Fibroblast of skin of left quadriceps (primary cell): ENCODE measurements at places on chromosomes 16 and 17.

GRCh38 chr16:29729116-29729521 is 16.7 kb downstream of the C16orf54 start:
- DNase-seq = peak; percentile 28

DNA sequence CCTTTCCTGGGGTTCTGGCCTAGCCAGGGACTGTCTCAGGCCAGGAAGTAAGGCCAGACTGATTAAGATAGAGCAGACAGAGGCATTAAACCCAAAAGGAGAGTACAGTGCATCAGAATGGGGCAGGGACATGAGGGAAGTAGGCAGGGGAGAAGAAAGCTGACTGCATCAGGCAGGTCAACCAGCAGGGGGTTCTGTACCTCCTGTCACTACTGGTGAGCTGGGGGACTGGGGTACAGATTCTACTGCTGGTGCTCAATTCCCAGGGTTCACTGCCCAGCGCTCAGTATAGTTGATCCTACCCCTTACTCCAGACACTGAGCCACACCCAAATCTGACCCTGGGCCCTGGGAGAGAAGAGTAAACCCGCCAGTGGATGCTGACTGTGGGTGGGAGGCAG is 12.9 kb upstream of the MTMR4 start:
- DNase-seq = no peak

GRCh38 chr16:20214401-20214800 is 112.9 kb downstream of the GP2 start:
- no peak for DNase-seq

DNA sequence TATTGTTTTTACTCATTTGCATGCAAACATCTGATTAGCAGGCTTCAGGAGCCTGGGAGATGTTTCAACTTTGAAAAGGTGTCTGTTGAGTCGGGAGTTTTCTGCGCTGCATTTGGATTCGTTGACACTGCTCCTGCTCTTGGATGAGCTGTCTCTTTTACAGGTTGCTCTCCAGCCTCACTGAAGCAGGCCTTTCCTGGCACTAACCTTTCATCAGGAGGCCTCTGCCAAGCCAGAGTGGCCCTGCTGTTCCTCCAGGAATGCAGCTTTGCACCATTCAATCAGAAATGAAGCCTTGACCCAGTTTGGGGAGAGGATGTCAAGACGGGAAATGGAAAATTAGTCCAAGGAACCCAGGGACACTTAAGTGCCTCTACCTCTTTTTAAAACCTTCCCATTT is 330 bp upstream of the KRTAP29-1 start:
- DNase-seq = no peak

DNA sequence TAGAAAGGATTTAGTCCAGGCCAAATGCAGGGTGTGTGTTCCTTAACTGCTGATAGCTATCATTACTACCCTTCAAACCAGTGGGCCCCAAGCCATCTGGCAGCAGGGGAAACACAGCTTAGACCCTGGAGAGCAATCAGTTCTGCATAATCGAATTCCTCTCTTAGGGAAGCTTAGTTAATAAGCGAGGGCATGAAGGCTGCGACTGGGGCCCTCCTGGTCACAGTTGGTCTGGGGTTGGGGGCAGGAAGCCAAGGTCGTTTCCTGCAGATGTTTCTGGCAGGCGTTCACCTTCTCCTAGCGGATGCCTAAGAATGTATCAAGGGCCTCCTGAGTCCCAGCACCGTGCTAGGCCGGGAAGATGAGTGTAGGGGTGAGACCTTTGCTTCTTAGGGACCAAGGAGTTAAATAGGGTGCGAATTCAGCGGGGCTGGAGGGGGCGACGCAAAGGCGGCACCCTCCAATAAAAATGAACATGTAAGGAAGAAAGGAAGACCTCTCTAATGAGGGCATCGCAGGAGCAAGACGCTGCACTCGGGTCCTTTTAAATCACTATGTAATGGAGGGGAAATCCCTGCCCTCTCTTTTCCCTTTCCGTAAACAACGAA is 16.5 kb upstream of the EEF2K start:
- no peak for DNase-seq

DNA sequence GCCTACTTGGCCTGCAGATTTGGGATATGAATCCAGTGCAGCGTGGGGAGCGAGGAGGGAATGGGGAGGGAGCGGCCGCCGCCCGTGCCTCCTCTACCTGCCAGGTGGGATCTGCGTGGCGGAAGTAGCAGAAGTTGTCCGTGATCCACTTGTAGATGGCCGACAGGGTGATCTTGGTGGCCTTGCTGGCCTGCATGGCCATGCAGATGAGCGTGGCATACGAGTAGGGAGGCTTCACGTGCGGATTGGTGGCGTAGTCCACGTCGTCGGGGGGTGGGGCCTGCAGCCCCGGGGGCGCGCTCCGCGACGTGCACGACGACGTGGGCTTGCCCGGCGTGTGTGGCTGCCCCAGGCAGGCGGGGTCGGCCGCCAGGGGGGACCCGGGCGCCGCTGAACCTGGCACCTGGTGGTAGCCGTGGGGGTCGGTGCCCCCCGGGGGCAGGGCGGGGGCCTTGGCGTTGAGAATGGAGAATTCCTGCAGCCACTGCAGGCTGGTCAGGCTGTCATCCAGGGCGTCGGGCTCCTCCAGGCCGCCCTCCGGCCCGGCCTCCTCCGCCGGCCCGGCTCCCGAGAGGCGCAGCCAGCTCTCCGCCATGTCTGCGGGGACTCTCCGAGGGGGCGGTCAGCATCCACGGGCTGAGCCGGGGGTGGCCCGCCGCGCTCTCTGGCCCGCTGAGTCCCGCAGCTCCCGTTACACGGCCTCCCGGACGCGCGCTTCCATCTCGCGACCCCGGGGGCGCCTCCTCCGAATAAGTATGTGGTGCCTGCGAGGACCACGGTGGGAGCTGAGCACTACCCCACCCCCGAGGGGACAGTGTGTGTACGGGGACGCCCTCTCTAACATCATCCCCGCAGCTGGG is 1.0 kb downstream of the FOXJ1 start:
- DNase-seq = no peak

GRCh38 chr17:69088643-69089200 is 28.0 kb upstream of the ABCA9 start:
- DNase-seq = no peak

DNA sequence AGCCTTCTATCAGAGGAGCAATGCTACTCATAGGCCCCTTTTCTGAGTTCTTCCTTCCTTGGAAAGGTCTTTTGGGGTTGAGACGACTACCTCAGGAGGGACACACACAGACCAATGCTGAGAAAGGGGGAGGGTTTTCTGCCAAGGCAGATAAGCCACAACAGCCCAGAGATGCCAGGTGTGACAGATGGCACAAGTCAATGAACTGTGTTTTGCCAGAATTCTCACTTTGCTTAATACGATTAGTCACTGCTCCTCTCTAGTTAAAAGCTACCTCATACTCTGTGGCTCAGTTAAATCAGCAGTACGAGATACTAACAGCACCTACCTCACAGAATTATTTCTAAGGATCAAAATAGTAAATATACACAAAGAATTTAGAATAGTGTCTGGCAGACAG is 8.0 kb downstream of the BRD7 start:
- DNase-seq = no peak

DNA sequence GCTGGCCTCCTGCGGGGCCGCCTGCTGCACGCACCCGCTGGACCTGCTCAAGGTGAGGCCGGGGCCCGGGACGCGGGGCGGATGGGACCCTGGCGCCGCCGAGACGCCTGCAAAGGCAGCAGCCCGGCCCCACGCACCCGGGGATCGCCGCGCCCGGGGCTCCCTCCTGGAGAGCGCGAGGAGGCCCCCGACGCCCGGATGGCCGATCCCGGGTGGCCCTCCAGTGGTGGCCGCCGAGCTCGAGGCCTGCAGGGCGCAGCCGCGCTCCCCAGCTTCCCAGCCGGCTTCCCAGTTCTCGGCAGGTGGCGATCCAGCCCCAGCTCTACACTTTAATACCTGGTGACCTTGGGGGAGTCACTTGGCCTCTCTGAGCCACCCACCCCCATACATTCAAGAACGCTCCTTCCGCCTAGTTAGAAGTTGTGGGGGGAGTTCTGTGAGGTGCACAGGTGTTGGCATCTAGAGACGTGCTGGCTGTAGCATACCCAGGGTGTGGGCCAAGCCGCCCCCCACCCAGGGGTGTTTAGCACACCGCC is 452 bp downstream of the SLC25A10 start:
- no peak for DNase-seq

GRCh38 chr17:19874256-19874655 is 6.5 kb upstream of the ULK2 start:
- no peak for DNase-seq

- DNase-seq = no peak
These were observed 8.2 kb downstream of the CENPX start for GRCh38 chr17:82014432-82014831.

- DNase-seq = no peak
These were observed 18.2 kb upstream of the ERN1 start for GRCh38 chr17:64148017-64148631.

DNA sequence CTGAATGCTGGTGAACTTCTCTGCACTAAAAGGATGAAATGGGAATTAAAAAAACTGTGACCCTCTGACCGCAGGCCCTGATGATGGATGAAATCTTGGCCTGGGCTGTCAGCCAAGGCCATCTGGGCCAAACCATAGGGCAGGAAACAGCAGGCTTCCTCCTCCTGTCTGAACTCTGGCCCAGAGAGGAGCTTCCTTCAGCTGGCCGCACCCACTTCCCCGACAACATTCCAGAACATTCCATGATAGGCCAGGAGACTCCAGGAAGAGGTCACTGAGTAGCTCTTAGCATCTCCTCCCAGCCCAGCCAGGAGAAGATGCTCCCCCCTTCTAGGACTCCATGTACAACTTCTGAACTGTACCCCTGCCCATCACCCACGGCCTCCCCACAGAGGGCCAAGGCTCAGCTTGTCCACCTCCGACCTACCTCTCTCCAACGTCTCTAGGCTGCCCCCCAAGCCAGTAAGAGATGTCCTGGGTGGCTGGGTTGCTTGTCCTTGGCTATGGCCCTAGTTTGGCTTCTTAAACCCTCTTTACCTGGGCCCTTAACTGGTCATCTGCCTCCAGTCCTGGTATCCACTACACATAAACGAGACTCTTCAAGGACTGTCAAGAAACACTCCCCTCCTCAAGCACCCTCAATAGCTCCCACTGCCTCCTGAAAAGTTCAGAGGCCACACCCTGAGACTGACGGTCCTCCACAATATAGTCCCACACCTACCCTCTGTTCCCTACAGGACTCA is 1.7 kb downstream of the RPH3AL start:
- DNase-seq = no peak

- no peak for DNase-seq
These were observed 3.7 kb downstream of the SOCS3 start for GRCh38 chr17:78356101-78356713.

- DNase-seq = peak; percentile 72
These were observed at the start of gene TUBB3 for GRCh38 chr16:89922884-89923639. Gene TUBB3, plus strand, starts transcription at chr16:89923342. Its CDS starts 60 bp downstream, at chr16:89923402.

DNA sequence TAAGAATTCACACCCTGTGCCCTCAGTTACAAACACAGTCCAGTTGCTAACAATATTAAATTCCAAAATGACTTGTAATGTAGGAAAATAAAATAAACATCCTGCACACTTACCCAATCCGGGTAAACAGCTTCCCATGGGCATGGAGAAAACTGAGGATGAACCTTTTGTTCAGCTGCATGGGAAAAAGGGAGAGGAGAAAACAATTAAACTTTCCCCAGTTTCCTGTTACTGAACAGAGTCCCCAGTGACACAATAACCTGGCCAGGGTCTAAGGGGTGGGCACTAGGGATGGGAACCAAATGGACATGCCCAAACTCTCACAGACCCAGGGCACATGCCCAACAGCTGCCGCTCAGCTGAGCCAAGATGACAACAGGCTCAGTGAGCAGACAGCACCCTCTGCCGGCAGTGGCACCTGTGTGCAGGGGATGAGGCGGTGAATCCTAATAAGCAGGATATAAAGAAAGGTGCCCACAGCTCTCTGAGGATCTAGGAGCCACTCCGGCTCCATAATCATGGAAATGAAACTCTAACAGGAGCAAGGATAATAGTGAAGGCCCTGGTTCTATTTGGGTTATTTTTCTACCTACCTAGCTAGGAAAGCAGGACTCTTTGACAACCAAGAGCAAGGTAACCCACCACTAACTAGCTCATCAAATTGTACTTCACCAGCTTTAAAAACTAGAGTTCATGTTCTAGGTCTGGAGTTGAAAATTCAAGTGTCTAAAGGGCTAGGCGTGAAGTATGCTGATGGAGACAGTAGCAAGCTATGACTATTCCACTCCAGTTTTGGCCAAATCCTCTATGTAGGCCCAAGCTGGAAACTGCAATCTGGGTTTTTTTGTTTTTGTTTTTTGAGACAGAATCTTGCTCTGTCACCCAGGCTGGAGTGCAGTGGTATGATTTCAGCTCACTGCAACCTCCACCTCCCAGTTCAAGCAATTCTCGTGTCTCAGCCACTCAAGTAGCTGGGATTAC is 58.8 kb downstream of the SMG6 start:
- peak; percentile 66 for DNase-seq

- DNase-seq = no peak
These were observed 611.5 kb downstream of the KCNJ18 start for GRCh38 chr17:22303865-22304264.

DNA sequence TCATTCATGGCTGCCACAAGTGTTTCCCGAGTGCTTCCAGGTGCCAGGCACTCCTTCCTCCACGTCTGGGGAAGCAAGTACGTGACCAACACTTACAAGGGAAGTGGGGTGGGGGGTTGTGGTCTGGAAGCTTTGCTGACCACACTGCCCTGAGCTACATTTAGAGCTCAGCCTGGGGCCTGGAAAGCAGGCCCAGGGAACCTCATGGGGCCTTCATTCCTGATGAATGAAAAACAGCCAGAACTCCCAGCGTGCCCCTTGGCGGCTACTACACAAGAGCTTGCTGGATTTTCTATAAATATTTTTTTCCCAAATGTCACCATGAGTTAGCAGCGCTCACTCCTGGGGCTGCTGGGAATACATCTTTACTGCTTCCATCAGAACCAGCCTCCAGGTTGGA is 73.3 kb downstream of the ABCC12 start:
- DNase-seq = peak; percentile 58

DNA sequence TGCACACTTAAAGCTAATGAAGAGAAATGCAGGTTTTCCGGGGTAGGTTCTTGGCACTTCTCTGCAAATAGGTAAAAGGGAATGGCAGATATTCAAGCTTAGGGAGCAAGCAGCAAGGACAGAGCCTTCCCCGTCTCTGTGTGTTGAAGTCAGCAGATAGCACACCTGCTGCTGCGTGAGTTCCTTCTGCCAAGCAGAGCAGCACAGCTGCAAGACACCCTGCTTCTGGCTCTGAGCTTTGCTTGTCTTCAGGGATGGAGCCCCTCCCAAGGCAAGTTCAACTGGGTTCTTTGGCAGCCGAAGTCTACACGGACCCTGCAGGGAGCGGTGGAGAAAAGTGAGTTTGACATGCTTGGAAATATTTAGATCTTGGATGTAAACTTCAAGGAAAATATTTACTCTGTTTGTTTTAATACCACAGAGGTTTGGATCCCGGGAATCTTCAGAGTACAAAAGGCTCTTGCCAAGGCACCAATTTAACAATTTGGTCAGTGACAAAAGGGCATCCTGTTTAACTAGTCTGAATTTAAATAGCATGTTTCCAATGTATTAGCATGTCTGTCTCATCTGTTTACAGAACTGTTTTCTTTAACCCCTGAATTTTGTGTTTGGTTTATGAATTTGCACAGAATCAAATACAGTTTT is 113.4 kb upstream of the KCNJ16 start:
- no peak for DNase-seq

DNA sequence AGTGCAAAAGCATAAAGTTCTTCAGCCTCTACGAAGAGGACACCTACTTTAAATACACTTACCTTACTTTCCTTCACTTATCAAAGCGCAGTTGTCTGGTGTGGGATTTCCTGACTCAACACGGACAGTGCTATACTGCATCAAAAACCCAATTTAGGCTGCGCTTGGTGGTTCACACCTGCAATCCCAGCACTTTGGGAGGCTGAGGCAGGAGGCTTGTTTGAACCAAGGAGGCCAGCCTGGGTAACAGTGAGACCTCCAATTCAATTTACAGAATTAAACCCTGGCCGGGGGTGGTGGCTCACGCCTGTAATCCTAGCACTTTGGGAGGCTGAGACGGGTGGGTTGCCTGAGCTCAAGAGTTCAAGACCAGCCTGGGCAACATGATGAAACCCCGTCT is 4.1 kb downstream of the JMJD6 start:
- DNase-seq = no peak
